ENCODE measurements at places on chromosomes 11 and 22.

- no peak for DNase-seq
These were observed 47.3 kb downstream of the IGF2 start for GRCh38 chr11:2091786-2092463.

- DNase-seq = no peak
These were observed 10.5 kb downstream of the EHD1 start for GRCh38 chr11:64867748-64868462.

DNA sequence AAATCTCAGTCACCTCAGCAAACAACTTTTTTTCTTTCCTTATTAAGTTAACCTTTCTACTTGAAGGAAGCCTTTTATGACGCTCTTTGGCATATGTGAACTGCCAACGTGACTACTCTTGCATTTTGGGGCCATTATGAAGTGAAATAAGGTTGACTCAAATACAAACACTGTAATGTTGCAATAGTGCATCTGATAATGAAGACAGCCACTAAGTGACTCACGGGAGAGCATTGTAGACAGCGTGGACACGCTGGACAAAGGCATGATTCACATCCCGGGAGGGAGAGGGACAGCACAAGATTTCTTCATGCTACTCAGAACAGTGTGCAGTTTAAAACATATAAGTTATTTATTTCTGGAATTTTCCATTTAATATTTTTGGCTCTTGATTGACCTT lies 560.8 kb downstream of the ETS1 start:
- DNase-seq = no peak

DNA sequence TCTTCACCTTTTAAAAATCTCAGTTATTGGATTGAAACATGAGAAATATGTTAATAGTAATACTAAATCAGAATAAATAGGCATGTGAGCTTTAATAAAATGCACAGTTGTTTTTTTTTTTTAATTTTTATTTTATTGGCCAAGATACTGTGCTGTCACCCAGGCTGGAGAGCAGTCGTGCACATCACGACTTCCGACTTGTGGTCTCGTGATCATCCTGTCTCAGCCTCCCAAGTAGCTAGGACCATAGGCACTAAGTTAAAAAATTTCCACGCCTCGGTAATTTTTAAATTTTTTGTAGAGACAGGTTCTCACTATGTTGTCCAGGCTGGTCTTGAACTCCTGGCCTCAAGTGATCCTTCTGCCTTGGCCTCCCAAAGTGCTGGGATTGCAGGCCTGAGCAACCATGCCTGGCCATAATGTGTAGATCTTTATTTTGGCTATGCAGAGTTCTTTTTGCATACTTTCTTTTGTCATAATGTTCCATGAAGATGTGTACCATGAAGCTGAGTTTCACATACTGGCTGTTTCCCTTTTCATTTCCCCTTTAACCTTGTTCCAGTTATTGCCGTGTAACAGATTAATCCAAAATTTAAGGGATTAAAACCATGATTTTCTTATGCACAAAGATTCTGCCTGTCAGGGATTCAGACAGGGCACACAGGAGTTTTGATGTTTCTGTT lies 16.0 kb downstream of the CAPRIN1 start:
- DNase-seq = no peak

GRCh38 chr22:39820256-39820655 lies 73.3 kb downstream of the ENTHD1 start:
- DNase-seq = no peak

DNA sequence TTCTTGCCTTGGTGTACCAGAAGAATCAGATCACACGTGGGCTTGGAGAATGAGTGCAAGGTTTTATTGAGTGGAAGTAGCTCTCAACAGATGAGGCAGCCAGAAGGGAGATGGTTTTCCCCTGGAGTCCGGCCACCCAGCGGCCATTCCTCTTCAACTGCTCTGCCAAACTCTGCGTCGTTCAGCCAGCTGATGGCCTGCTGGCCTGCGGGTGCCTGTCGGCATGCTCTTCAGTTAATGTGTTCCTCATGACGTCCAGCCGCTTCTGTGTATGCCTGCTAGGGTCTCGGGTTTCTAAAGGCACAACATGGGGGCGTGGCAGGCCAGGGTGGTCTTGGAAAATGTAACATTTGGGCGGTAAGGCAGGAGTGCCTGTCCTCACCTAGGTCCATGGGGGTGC lies 487.9 kb upstream of the LRRC4C start:
- no peak for DNase-seq

GRCh38 chr11:75337195-75337654 lies 14.2 kb downstream of the ARRB1 start:
- no peak for DNase-seq

DNA sequence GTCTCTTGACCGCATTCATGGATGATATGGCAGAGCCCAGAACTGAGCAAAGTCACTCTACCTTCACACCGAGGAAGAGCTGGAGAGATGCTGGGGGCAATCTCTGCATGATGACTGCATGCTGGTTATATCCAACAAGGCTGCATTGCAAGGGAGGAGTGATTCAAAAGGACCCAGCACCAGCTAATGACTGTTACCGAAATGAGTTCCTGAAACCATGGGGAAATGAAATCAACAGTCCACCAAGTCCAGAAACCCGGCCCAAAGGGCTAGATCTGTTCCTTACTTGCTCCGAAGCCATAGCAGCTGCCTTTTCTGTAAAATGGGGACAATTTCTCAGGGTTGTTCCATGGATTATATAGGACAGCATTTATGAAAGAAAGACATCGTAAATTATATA lies 1.2 kb upstream of the SMIM35 start:
- DNase-seq = no peak

GRCh38 chr11:88327061-88327460 lies 10.5 kb downstream of the CTSC start:
- DNase-seq = no peak

DNA sequence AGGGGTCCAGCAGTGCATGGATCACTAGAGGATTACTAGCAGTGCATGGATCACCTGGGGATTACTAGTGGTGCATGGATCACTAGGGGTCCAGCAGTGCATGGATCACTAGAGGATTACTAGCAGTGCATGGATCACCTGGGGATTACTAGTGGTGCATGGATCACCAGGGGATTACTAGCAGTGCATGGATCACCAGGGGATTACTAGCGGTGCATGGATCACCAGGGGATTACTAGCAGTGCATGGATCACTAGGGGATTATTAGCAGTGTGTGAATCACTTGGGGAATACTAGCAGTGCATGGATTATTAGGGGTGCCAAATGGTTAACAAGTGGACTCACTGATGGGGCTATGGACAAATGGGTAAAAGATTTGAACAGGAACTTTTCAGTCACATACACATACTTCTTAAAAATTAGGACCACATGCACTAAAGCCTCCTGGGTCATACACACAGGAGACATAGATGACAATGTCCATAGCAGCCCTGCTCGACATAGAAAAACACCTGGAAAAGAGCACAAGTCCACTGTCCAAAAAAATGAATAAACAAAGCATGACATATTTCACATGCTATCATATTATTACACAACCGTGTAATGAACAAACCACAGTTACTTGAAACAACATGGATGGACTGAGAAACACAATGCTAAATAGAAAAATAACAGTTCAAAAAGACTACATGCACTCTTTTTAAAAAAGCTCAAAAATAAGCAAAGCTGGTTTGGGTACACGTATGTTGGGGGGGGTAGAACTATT lies 109.8 kb downstream of the CD44 start:
- DNase-seq = no peak

- DNase-seq = no peak
These were observed 152.0 kb upstream of the SYN3 start for GRCh38 chr22:33209930-33210784.

GRCh38 chr22:17336061-17336460 lies 33.2 kb upstream of the CECR2 start:
- no peak for DNase-seq

GRCh38 chr22:29194184-29194583 lies 11.5 kb upstream of the EMID1 start:
- DNase-seq = no peak

- DNase-seq = no peak
These were observed 39.0 kb upstream of the KIRREL3 start for GRCh38 chr11:127039591-127039990.

DNA sequence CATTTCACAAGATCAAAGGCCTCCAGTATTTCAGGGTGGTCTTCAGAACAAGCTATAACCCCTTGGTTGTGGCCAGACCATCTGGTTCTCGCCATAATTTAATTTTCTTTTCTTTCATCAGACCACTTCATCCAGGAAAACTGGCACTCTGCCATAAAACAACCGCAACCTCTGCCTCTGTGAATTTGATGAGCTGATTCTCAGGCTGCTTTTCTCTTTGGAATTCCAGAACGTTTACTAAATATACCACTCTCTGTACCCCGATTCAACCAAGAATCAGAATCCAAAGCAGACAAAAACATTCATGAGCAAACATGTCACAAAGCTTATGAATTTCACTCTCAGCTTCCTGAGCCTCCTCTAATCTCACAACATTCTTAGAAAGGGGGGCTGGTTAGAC lies 331.8 kb upstream of the SYN3 start:
- no peak for DNase-seq

GRCh38 chr11:7583248-7583647 lies 69.4 kb downstream of the PPFIBP2 start:
- DNase-seq = no peak

- DNase-seq = no peak
These were observed 976.3 kb upstream of the RAG2 start for GRCh38 chr11:37574361-37574760.

Data from stimulated activated CD4-positive, alpha-beta T cell treated with anti-CD3 and anti-CD28 coated beads, Interleukin-12 subunit alpha, Interleukin-12 subunit beta, amount 100 ng/mL, for 24 hours (primary cell).